ENCODE measurements at places on chromosomes 2 and 18. TPM values are rescaled to one million over a fixed set of nuclear protein-coding genes. Genes with fewer than 3 reads are reported as not detected.
A peak's percentile ranks its signal among the peaks of the same experiment; 100 is the strongest.

GRCh38 chr2:55159037-55159651 lies 72.9 kb downstream of the CLHC1 start:
- peak; percentile 91 for DNase-seq

DNA sequence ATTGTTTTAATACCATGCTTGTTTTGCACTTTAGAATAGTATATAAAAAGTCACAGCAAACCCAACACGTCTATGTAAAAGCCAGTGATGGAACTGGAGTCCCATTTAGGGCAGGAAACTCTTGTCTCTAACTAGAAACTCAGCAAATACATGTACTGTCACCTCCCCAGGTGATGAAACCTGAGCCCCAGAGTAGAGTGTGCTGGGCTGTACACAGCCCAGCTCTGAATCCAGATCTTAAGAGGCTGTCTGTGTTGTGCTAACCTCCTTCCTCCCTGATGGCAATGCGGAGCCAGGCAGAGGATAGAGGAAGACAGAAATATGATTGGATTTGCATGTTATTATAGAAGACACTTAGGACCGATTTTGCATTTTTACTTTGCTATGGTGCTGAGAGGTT lies 317.5 kb upstream of the TRIB2 start:
- no peak for DNase-seq

DNA sequence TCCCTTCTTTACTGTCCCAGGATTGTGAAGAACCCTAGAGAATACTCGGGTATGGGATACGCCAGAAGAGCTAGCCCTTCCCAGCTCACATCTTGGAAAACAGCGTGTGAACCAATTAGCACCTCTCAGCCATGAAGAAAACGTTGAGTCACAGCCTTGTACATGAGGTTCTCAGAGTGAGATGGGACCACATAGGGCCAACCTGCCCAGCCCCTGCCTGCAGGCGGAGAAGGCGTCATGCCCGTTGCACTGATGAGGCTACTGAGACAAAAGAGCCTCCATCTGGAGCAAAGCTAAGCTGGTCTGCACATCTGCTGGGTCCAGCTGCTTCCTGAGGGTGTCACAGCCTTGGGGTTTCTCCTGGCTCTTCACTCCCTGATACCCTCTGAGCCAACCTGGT lies 92.2 kb downstream of the LBH start:
- DNase-seq, result no peak

- DNase-seq, result no peak
Measured at GRCh38 chr2:171323971-171324528, 109.7 kb downstream of the METTL8 start.

SERPINB10 gene
- total RNA-seq, result not detected

PROM2 gene
- 3.2 TPM for total RNA-seq

- DNase-seq, result no peak
Measured at GRCh38 chr2:70310899-70311298, 9.0 kb upstream of the FAM136A start.

GRCh38 chr18:75114231-75114764 lies 94.6 kb downstream of the PTGR3 start:
- DNase-seq, result no peak

DNA sequence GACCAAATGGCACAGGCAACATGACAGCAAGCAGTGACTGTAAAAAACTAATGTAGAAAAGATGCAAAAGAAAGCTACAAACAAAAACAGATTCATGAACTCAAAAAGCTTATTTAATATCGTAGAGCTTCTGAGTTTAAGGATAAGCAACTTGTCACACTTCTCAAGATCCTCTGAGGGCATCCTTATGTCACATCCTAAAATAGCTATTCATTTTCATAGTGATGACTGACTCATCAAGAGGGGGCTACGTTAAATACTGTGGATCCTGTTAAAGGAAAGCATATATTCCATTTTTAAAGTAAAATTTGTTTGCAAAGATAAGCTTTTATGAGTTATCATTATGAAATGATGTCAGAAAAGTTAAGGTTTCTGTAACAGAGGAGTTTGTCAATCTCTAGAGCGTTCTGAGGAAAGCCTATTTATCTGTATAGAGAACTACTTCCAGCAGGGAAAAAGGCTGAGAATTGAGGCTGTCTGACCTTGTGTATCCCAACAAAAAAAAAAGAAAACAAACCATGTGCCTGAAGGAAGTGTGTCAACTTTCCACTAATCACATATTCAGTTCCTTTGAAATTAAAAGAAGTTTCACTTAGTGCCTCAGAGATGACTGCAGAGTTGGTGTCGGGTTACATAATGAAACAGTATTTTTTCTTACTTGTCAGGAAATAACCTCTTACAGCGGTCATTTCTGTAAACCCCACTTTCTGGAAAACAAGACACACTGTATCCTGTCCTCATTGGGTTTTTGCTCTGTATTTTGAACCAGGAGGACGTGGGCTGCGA lies 115.5 kb downstream of the ESCO1 start:
- no peak for DNase-seq

GRCh38 chr2:215660687-215661086 lies 224.8 kb upstream of the FN1 start:
- DNase-seq, result no peak
